Psoas muscle (tissue), 8 donors: ENCODE measurements at places on chromosomes 4 and X. TPM values are rescaled to one million over a fixed set of nuclear protein-coding genes. Genes with fewer than 3 reads are reported as not detected.

Gene TASL
- total RNA-seq, result 0.11 TPM

Gene PRKG2
- 0.28 TPM for total RNA-seq

Gene SAGE1
- not detected for total RNA-seq

Gene MAGEA3
- not detected for total RNA-seq

Gene MYL5
- 4.8 TPM for total RNA-seq

Gene PRKX
- total RNA-seq, result 2.7 TPM

Gene ATP2B3
- not detected for total RNA-seq

Gene PNMA6A
- total RNA-seq, result 1.3 TPM

Gene SMIM10L2A
- total RNA-seq, result 0.58 TPM

Gene GRPEL1
- 61.1 TPM for total RNA-seq

Gene TLR3
- 1.0 TPM for total RNA-seq

Gene NMU
- total RNA-seq, result not detected

Gene GUCY1A1
- total RNA-seq, result 16.4 TPM
